ENCODE measurements at places on chromosomes 4 and X. TPM values are rescaled to one million over a fixed set of nuclear protein-coding genes. Genes with fewer than 3 reads are reported as not detected.

XK gene
- total RNA-seq, result 11.3 TPM

MAGEB1 gene
- not detected for total RNA-seq

CLDN22 gene
- not detected for total RNA-seq

NWD2 gene
- not detected for total RNA-seq

NDP gene
- total RNA-seq, result not detected

TRAM1L1 gene
- not detected for total RNA-seq

ARR3 gene
- total RNA-seq, result not detected

TSC22D3 gene
- total RNA-seq, result 1,559 TPM

HSFX3 gene
- not detected for total RNA-seq

RPA4 gene
- total RNA-seq, result 0.42 TPM

MAGEB17 gene
- total RNA-seq, result not detected

PAGE2B gene
- total RNA-seq, result not detected

ERVMER34-1 gene
- total RNA-seq, result not detected

TMEM47 gene
- not detected for total RNA-seq

PRKG2 gene
- total RNA-seq, result 0.10 TPM

BRS3 gene
- not detected for total RNA-seq

CFAP99 gene
- total RNA-seq, result 0.32 TPM

JADE1 gene
- total RNA-seq, result 53.1 TPM

ERCC6L gene
- total RNA-seq, result 0.10 TPM

USP26 gene
- total RNA-seq, result not detected

MND1 gene
- not detected for total RNA-seq

CT45A5 gene
- total RNA-seq, result not detected

PNMA3 gene
- total RNA-seq, result 6.3 TPM

HTRA3 gene
- total RNA-seq, result not detected

HSD17B11 gene
- total RNA-seq, result 27.7 TPM

TMEM184C gene
- total RNA-seq, result 18.0 TPM

CXorf49 gene
- not detected for total RNA-seq

CDS1 gene
- total RNA-seq, result 0.76 TPM

TIGD4 gene
- 0.40 TPM for total RNA-seq

CD99L2 gene
- 10.4 TPM for total RNA-seq

PRPS1 gene
- total RNA-seq, result 69.1 TPM

NEUROG2 gene
- total RNA-seq, result not detected

NFKB1 gene
- total RNA-seq, result 251 TPM

ITM2A gene
- total RNA-seq, result 194 TPM

ZNF732 gene
- not detected for total RNA-seq

ZNF185 gene
- total RNA-seq, result 40.2 TPM

CLCN4 gene
- total RNA-seq, result 3.3 TPM

TMEM154 gene
- 25.1 TPM for total RNA-seq
